ENCODE measurements at places on chromosomes 7 and 10.
A peak's percentile ranks its signal among the peaks of the same experiment; 100 is the strongest.

DNA sequence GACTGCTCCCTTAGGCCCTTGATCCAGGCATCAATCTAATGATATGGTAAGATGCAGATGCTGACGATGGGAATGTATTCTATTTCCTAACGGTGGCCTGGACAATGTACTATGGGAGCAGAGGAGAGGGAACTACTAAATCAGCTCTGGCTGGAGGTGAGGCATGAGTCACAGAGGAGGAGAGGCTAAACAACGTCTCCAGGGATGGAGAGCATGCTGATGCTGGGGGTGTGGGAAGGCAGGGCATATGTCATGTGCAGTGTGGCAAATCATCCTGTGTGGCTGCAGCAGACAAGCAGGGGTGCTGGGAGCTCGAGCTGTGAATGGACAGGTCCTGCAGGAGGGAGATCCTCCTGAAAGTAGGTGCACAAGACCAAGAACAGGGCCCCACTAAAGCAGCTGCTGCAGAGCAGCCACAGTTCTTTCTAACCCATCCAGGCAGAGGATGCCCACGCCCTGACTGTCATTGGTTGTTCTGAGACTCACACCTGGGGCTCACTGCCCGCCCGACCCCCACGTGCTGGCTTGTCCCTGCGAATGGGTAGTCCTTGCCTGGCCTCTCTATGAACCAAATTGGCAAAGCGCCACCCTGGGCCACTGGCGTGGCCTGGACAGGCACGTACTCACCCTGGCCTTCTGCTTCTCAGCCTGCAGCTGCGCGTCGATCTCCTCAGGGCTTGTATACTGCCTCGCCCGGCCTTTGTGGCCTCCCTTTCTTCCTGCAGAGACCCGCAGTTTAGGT, 4.0 kb downstream of the PDAP1 start:
- DNase-seq = no peak

DNA sequence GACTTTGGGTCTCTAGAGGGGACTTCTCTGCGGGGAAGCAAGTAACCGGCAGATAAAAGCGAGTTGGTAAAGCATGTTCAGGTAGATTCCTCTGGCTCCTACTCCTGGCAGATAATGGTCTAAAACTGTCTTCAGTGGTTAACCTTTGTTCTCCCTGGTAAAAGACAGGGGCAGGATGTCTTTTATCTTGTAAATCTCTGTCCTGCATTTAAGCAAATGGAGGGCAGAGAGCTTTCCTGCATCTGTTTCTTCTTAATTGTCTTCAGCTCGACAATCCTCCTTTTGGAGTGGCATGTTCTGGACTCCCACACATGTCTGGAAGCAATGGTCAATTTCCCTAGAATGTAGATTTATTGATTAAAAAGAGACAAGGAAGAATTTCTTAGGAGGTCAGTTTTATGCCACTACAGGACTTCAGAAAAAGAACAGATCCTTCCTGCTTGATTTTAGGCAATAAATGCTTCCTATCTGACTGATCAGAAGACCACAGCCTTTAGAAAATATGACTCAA, 16.6 kb downstream of the C7orf33 start:
- DNase-seq = peak; percentile 68

- DNase-seq = no peak
These were observed 7.1 kb downstream of the ERV3-1 start for GRCh38 chr7:64999165-65000004.

GRCh38 chr10:108783897-108784296, 1139.4 kb downstream of the XPNPEP1 start:
- DNase-seq = peak; percentile 88

GRCh38 chr7:33038639-33039038, 23.9 kb downstream of the NT5C3A start:
- no peak for DNase-seq

All from endodermal cell (in vitro differentiated cells).